SK-N-MC (cell line): ENCODE measurements at places on chromosomes 3 and 15.

DNA sequence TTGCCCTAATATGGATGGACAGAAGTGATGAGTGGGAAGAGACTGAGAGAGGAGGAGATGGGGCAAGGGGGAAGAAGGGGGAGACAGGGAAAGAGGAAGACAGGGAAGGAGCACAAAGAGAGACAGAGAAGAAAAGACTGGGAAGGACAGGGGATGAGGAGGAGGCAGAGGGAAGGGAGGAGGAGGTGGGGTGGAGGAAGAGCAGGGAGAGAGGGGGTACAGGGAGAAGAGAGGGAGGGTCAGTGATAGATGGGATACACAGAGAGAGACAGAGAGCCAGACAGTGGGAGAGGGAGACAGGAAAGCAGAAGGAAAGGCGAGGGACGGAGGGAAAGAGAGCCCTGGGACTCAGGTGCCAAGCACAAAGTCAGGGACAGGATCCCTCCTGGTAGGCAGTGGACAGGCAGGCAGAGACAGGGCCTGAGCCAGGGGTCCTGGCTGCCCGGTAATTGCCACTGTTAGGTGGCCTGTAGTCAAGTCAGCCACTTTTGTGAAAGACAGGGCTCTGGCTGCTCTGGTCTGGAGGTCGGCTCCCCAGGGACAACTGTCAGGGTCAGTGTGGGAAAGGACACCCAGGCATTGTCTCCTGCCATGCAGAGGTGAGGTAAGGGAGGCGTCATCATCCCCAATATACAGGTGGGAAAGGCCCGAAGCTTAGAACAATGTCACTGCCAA is 9.8 kb downstream of the VILL start:
- no peak for DNase-seq

DNA sequence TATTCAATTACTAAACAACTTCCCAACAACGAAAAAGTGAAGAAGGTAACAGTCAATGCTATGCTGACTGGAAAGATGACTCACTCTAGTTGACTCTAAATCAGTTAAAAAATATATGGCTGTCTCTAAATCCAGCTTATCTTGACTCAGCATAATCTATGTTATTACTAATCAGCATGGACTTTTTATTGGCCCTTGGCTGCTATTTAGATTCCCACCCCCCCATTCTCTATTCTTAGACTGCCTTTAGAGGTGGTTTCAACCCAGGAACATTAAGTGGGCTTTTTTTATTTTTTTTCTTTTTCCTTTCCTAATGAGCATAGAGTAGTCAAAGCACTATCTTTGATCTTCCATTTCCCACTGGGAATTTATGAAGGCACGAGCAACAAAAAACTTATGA is 1.9 kb downstream of the PCOLCE2 start:
- DNase-seq: no peak

DNA sequence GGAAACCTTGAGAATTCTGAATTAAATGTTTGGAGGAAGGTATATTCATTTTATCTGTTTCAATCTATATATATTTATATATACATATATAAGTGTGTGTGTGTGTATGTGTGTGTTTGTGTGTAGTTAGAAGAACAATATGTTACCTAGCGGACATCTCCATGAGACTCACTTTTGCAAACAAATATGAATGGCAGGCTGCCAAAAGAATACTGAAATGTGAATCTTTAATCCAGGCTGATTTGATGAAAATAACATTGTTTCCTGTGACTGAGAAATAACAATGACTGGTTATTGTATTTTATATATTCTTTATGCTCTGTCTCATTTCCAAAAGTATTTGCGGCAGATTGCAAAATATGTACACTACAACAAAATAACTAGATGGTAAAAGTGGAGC is 255.5 kb upstream of the TGFBR2 start:
- no peak for DNase-seq

- DNase-seq: no peak
Measured at GRCh38 chr3:100978011-100978659, 15.1 kb downstream of the ABI3BP start.

DNA sequence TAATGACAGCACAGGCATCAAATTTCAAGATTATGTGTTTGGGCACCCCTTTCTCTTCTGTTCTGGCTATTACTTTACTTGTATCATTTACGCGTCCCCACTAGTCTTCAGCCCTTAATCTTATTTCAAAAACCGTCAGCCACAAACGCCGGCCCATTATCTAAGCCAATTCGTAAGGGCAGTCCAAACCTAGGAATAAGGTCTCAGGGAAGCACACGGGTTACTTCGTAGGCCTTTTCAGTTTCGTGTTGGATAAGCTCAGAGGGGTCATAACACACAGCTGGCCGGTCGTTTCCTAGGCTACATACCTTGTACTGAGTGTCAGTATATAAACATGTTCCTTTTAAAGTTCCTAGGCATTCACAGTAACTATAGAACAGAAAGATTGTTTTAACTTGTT is 5.1 kb upstream of the DNAAF4 start:
- no peak for DNase-seq

DNA sequence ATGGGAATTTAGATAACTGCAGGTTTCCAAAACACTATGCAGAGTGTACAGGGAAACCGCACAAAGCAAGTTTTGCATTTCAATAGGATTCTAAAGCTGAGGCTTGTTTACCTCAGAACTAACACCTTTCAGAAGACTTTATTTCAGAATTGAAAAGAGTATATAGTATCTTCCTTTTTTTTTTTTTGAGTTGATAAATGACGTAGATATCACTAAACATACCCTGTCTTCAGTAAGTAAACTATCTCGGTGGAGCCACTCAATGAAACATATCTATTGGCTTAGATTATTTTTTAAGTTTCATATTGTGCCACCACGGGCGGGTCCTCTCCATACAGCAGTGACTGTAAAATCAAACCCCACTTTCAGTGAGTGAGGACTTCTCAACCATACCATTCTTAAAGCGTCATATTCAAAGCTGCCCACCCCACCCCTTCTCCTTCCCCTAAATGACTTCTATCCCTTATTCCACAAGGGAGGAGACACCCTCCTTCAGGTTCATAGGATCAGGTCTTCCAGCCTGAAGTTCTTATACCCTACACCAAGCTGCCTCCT is 2.0 kb upstream of the TBL1XR1 start:
- no peak for DNase-seq

GRCh38 chr15:62711691-62712454 is 330.7 kb upstream of the TPM1 start:
- DNase-seq: no peak

- DNase-seq: no peak
Measured at GRCh38 chr15:96076350-96076749, 254.2 kb upstream of the NR2F2 start.

GRCh38 chr3:17302170-17302569 is 417.4 kb downstream of the PLCL2 start:
- DNase-seq: no peak

- no peak for DNase-seq
Measured at GRCh38 chr15:89090791-89091626, 2.8 kb downstream of the ABHD2 start.

DNA sequence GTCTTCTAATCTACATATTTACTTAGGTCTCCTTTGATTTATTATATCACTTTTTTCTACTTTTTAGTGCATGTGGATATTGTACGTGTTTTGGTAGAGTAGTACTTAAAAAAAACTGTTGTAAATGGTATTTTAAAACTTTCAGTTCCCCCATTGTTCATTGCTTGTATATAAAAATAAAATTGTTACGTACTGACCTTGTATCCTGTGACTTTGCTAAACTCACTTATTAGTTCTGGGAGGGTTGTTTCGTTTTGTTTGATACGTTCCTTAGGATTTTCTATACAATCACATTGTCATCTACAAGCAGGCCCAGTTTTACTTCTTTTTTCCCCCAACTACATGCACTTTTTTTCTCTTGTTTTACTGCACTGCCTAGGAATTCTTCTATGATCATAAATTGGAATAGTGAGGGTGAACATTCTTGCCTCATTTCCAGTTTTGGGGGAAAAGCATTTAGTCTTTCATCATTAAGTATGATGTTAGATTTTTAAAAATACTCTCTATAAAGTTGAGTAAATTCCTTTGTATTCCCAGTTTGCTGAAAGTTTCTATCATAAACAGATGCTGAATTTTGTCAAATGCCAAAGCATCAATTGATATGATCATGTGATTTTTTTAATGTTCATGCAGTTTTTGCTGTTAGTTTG is 33.5 kb upstream of the ACKR4 start:
- DNase-seq: no peak

DNA sequence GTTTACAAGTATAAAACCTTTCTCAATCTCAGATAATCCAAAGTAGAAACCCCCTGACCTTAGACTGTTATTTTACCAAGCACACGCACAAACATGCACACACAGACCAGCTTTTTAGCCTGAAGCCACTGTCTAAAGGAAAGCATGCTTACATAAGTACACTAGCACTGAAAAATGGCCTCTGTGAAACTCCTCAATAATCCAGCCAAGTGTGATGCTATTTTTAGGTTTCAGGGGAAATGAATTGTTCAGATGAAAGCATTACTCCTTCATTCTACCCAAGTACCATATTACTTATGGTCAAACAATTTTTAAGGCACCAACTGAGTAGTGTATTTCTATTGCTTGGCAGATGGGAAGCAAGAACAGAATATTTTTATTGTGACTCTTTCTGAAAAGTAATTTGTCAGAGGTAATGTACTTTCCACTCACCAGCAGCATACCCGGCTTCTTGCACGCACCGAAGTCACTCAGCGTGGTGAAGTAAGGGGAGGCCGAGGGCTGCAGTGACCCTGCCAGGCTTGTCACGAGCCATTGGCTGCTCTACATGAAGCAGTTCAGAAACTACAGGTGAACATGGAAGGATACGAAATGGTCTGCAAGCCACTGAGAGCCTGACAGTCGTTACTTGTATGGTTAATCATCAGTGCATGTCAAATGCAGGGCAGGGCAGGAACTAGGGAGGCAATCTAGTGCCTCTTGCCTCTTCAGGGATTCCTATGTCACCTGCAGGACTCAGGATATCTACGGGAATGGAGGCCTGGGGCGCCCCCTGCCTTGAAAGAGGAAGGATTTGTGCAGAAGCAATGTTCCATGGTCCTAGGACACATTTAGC is 106.7 kb downstream of the GABRB3 start:
- DNase-seq: no peak

GRCh38 chr3:42600958-42601675 is 631 bp downstream of the NKTR start:
- DNase-seq: no peak

GRCh38 chr3:149277331-149277813 is 55.7 kb upstream of the CP start:
- no peak for DNase-seq

- no peak for DNase-seq
Measured at GRCh38 chr3:56055546-56055945, 412.7 kb downstream of the ERC2 start.

- no peak for DNase-seq
Measured at GRCh38 chr3:22568285-22568684, 634.8 kb upstream of the UBE2E2 start.

- no peak for DNase-seq
Measured at GRCh38 chr3:38021196-38021595, 8.2 kb downstream of the PLCD1 start.

GRCh38 chr3:158991146-158991705 is 189.4 kb downstream of the MFSD1 start:
- DNase-seq: no peak

- DNase-seq: no peak
Measured at GRCh38 chr15:47367726-47368390, 349.4 kb upstream of the SEMA6D start.

DNA sequence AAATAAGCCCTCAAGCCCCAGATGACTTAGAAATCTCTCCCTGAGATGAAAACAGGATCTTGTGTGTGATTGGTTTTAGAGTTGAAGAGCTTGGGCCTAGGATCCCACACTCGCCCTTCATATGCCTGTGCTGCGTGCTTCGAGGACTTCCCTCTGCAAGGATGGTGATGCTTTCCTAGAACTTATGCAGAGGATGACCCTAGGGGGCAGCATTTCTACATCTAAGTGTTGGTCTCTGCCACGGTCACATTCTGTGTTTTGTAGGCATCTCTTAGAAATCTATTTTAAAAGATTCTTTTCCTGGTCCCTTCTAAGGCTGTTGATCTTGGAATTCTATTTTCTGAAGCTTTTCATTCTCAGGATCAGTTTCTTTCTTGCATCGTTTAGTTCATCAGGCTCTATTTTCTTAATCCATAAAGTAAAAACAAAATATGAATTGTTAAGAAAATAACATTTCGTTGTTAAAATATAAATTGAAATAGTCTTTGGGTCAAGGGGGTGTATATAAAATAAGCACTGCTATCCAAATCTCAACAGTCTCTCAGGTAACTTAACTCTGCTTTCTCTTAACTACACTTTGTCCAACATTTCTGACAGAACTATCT is 45.7 kb downstream of the WDR76 start:
- peak; percentile 5 for DNase-seq

GRCh38 chr15:84778194-84778593 is 29.8 kb downstream of the ZNF592 start:
- DNase-seq: no peak

DNA sequence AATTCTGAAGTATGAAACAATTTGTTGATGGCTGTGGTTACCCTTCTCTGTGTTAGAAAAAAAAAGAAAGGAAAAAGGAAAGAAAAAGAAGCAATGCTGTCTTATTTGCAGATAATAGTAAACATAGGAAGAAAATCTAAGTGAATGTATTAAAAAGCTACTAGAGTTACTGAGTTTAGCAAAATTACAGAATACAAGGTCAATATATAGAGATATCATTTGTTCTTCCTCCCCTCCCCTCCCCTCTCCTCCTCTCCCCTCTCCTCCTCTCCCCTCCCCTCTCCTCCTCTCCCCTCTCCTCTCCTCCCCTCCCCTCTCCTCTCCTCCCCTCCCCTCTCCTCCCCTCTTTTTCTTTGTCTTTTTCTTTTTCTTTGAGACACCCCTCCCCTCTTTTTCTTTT is 69.1 kb downstream of the ANP32A start:
- no peak for DNase-seq

GRCh38 chr3:149462051-149462450 is 12.4 kb upstream of the TM4SF4 start:
- DNase-seq: no peak

DNA sequence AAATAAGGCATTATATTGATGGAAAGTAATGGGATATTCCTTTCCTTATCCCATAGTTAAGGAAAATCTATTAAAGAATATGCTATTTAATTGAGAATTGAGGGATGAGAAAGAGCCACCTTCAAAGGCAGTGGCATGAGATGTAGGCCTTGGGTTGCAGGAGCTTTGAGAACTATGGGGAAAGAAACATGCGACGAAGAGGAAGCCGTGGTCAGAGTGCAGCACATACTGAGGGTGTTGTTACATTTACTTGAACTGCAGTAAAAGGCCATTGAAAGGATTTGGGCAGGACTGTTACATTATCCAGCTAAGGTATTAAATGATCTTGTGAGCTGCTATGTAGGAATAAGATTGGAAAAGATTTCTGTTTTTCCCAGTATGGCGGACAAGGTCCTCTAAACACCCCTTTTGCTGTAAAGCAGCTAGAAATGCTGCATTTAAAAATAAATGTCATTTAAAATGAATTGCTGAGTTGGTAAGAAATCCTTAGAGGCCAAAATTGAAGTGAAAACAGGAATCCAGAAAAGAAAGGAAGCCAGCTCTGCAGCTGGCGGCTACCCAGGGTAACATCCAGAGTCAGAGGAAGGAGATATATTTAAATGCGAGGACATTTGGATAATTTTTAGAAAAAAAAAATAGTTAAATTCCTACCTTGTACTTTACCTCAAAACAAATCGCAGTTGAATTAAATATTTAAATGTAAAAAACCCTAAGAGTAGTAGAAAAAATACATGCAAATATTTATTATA is 61.7 kb downstream of the IL1RAP start:
- no peak for DNase-seq

GRCh38 chr3:119769394-119770149 is 12.3 kb upstream of the NR1I2 start:
- DNase-seq: no peak
